NCI-H187 treated with DMSO at 0.1 percent for 48 hours (cell line): ENCODE measurements at places on chromosomes 1 and 21.

GRCh38 chr21:46560568-46561444 lies 44.1 kb downstream of the S100B start:
- no peak for DNase-seq

GRCh38 chr21:18630446-18630845 lies 226.9 kb upstream of the TMPRSS15 start:
- DNase-seq = no peak

GRCh38 chr1:239833723-239834122 lies 258.0 kb upstream of the FMN2 start:
- DNase-seq = no peak

GRCh38 chr1:46300673-46301405 lies 2.6 kb downstream of the LRRC41 start:
- DNase-seq = no peak

DNA sequence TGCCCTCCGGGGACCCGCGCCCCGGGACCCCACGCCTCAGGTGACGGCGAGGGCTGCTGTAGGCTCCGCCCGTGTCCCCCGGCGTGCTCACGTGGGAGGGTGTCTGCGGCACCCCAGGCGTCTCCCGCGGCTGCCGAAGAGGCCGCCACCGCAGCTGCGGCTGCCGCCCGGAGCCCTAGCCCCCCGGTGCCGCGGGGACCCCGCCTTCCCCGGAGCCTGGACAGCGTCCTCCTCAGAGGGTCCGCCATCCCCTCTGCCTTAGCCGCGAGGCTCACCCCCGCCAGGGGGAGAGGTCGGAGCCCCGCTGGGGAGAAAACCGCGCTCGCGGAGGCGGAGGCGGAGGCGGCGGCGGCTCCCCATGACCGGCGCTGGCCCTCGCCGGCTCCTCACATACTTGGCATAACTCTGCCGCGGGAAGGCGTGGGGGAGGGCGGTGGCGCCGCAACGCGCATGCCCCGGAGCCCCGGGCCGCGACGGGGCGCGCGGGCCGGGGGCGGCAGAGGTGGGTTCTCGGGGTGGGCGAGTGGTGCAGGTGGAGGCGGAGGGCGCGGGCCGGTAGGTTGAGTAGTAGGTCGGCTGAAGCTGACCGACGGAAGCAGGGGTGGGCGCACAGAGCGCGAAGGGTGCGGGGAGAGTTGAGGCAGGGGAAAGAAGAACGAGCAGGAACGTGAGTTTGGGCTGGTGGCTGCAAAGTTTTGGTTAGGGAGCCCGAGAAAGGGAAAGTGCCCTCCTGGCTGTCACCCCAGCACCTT lies 700 bp upstream of the SYDE2 start:
- no peak for DNase-seq

- DNase-seq = no peak
These were observed 38.3 kb downstream of the GPA33 start for GRCh38 chr1:167051907-167052306.

DNA sequence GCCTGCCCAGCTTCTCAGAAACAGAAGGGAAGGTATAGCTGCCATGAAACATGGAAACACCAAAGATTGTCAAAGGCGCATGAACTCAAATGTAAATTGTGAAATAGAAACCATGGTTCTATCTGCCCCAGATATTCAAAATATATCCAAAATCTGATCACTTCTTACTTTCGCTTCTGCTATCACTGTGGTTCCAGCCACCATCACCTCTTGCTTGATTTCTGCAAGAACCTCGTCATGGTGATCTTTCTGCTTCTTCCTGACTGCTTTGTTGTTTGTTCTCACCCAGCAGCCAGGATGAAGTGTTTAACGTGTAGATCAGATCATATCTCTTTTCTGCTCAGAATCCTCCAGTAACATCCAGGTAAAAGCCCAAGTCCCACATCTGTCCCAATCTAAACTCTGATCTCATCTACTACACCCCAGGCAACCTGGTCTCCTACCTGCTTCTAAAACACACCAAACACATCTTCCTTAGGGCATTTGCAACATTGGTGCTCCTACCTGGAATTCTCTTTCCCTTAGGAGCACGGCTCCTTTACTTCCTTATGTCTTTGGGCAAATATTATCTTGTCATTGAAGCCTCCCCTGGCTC lies 10.5 kb upstream of the LMO4 start:
- no peak for DNase-seq
